C1 segment of cervical spinal cord (tissue), 14 donors: ENCODE measurements at places on chromosomes 12 and 14.

GRCh38 chr14:73142216-73142615, 5.9 kb downstream of the PSEN1 start:
- DNase-seq: no peak

- no peak for DNase-seq
Measured at GRCh38 chr12:11808931-11809330, 159.5 kb downstream of the ETV6 start.

- DNase-seq: no peak
Measured at GRCh38 chr14:61177279-61178225, 103.6 kb downstream of the TMEM30B start.

- DNase-seq: no peak
Measured at GRCh38 chr12:58316926-58317325, 375.6 kb downstream of the ATP23 start.
